Fibroblast of lung (primary cell): ENCODE measurements at places on chromosomes 16 and 17. TPM values are rescaled to one million over a fixed set of nuclear protein-coding genes. Genes with fewer than 3 reads are reported as not detected.

DNA sequence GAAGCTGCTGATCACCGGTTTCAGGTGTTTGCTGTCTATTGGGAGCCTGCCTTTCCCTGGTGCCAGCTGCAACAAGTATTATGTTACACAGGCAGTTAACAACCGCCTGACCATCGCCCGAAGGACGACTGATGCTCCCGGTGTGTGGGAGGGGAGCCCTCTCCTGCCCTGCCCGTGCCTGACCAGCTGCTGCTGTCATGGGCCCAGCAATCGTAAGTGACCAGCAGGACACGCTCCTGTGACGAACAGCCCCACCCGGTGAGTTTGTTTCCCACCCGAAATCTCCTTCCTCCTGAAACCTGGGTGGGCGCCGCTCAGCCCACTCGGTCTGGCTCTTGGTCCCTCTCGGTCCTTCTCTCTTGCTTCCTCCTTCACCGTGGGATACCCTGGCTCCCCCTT lies 17.9 kb upstream of the UBE2I start:
- H3K27ac ChIP-seq: no peak overlapping the region
- no peaks in the 10 kb centered on the region for H3K4me1 ChIP-seq
- peaks cover 20% of the 10 kb centered on the region for H3K27me3 ChIP-seq
- no peak overlapping the region for H3K4me3 ChIP-seq
- no peak for DNase-seq

DNA sequence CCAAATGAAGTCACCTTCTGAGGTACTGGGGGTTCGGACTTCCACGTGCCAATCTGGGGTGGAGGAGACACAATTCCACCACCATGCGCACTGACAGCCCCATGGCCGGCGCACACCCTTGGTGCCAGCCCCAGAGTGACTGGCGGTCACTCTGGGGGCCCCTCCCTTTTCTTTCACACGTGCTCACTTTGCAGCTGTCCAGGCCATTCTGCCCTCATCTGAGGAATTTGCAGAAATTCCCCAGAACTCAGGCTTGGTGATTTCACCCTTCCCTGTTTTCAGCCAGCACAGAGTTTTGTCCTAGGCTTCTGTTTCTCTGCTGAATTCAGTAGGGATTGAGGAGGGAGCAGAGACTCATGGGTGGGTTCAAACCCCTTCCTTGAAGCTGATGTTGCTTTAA lies 54.8 kb downstream of the CDRT4 start:
- no peaks in the 10 kb centered on the region for H3K27me3 ChIP-seq
- H3K36me3 ChIP-seq: no peaks in the 10 kb centered on the region
- H3K4me3 ChIP-seq: no peak overlapping the region
- H3K27ac ChIP-seq: no peak overlapping the region
- peaks cover 15% of the 10 kb centered on the region for H3K4me1 ChIP-seq

DNA sequence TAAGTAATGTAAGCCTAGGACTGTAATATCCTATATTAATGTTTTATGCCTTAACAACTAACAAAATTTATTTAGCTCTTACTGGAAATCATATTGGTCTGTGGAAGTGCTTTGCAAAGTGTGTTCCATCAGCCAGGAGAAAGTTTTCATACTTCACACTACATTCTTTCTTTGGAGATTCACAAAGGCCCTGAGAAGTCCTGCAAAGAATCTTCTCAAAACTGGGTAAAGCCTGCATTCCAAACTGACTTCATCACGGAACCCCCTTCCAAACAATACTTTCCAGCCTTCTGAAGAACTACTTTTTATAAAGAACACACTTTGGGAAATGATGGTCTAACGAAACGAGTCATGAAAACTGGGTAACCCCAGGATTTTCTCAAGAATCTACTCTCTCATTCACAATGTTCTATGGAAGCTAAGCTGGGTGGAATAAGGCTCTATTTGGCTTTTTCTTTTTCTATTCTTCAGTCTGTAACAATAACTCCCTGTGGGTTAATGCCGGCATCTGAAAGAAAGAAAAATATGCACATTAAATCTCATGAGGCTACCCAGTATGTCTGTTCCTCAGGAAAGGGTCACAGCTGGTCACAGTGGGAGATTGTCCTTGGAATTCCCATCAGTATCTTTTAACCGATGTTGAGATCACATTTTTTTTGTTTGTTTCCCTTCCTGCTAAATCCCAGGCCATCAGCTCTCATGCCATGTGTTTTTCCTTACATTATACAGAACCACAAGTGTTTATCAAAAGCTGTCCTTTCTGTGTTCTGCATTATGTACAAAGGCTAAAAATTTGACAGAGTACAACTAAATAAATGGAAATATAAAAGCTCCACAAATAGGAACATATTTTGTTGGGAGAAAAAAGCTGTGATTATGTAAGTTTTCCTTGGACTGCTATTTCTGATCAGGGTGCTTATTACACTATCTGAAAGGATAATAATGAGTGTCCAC lies 12.8 kb upstream of the AKAP1 start:
- H3K4me1 ChIP-seq: no peaks in the 10 kb centered on the region
- no peak overlapping the region for H3K27ac ChIP-seq
- DNase-seq: no peak
- H3K27me3 ChIP-seq: no peaks in the 10 kb centered on the region

GRCh38 chr16:85019659-85020245 lies 7.8 kb upstream of the KIAA0513 start:
- no peak for DNase-seq
- H3K4me3 ChIP-seq: no peak overlapping the region
- no peak overlapping the region for H3K27ac ChIP-seq
- H3K36me3 ChIP-seq: no peaks in the 10 kb centered on the region
- no peaks in the 10 kb centered on the region for H3K4me1 ChIP-seq
- no peaks in the 10 kb centered on the region for H3K27me3 ChIP-seq

DNA sequence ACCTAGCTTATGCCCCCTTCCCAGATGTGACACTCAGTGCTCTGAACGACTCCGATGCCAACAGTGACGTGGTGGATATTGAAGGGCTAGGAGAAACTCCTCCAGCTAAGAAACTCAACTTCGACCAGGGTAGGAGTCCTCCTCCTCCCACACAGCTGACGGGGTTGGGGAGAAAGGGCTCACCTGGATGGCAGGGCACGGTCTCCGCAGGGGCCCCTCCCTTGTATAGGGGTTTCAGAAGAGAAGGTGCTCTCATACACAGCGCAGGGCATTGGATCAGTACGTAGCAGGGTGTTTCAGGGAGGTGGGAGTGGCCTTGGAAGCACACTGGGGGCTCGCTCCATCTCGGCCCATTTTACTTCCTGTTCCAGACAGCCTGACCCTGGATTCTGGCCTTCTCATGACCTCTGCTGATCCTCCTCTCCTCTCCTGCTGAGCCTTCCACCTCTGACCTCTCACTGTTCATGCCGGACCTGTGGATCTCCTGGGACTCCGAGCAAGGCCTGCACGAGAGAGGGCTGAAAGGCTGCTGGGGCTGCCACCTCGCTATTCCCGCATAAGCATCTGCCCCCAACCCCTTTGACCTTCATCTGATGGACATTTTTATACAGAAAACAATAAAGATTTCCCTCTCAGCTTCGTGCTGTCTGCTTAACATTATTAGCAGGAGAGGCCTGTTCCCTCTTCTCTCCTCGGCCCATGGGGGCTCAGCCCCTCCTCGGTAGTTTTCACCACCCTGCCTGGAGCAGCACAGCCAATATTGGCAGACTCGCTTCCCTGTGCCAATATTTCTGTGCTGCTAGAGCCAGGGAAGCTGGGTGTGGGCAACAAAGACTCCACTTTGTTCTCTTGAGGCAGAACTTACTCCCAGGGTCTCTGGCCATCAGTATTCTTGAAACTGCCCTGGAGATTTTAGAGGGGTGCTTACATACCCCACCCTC lies 4.7 kb downstream of the RNASEK start:
- H3K4me1 ChIP-seq: peaks cover 15% of the 10 kb centered on the region
- no peak overlapping the region for H3K27ac ChIP-seq
- DNase-seq: no peak
- peaks cover 2% of the 10 kb centered on the region for H3K36me3 ChIP-seq

- H3K4me1 ChIP-seq: no peaks in the 10 kb centered on the region
- no peak for DNase-seq
- H3K36me3 ChIP-seq: no peaks in the 10 kb centered on the region
- no peaks in the 10 kb centered on the region for H3K27me3 ChIP-seq
- H3K4me3 ChIP-seq: no peak overlapping the region
These were observed 210.6 kb downstream of the HAPSTR1 start for GRCh38 chr16:9302072-9302471.

- no peak overlapping the region for H3K4me3 ChIP-seq
- no peak overlapping the region for H3K27ac ChIP-seq
- no peaks in the 10 kb centered on the region for H3K36me3 ChIP-seq
These were observed 36.9 kb downstream of the ERN1 start for GRCh38 chr17:64092952-64093451.

DNA sequence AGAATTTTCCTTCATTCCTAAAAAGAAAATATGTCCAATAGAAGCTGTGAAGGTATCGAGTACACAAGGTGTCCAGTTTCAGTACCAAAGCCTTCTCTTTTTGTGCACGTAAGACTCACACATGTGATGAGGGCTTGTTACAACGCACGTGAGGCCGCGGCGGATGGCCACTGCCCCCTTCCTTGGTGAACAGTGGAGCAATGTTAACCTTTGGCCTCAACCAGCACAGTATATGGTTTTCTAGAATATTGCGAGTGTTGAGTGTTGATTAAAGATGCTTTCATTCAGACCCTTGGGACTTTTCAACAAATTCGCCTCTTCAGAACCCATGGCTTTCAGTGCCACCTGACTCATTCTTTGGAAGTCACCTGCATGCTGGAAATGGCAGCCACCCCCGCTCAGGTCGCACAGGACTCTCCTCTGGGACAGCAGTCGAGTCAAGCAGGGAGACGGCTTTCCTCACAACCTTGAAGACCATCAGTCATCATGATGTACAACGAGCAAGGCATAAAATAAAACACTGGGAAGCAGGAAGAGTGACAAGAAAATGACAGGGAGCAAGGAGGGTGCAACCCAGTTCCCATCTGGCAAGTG lies 14.5 kb downstream of the MAP1LC3B start:
- no peaks in the 10 kb centered on the region for H3K4me1 ChIP-seq
- DNase-seq: no peak
- no peak overlapping the region for H3K27ac ChIP-seq

- no peaks in the 10 kb centered on the region for H3K27me3 ChIP-seq
- no peaks in the 10 kb centered on the region for H3K36me3 ChIP-seq
- peaks cover 2% of the 10 kb centered on the region for H3K4me1 ChIP-seq
- H3K27ac ChIP-seq: no peak overlapping the region
- DNase-seq: no peak
- no peak overlapping the region for H3K4me3 ChIP-seq
These were observed 94.5 kb downstream of the METRNL start for GRCh38 chr17:83173914-83174361.

DNA sequence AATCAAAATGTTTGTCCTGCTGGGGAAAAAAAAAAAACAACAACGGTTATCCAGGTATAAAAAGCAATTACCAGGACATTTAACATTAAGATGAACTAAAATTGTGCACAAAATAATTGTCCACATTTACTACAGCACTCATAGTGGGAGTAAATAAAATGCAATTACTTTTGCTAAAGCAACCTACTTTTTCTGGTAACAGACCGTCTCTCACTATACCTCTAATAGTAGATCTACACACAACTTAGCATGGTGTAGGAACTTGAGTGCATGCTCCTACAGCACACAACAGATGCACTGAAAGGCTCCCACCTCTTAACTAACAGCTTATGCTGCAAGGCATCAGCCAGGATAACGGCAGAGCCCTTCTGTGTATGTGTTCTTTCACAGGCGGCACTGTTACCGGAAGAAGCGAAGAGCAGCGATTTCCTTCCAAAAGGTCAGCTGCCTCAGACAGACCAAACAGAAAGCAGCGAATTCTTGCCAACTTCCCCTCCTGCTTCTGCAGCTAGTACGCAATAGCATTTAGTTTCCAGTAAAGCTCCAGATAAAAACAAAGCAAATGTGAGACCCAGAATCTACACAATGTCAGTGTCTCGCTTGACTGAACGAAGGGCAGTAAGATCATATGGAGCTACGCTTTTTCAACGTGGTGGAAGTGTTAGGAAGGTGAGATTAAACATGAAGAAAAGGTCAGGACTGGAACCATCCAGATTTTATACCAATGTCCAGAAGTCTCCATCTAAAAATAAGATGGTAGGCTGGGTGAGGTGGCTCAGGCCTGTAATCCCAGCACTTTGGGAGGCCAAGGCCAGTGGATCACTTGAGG lies 27.6 kb downstream of the STAT5B start:
- H3K4me3 ChIP-seq: peak overlapping the region; percentile 60
- H3K27me3 ChIP-seq: no peaks in the 10 kb centered on the region

- DNase-seq: no peak
- H3K4me1 ChIP-seq: no peaks in the 10 kb centered on the region
These were observed 130.7 kb downstream of the CPPED1 start for GRCh38 chr16:12672986-12673385.

DNA sequence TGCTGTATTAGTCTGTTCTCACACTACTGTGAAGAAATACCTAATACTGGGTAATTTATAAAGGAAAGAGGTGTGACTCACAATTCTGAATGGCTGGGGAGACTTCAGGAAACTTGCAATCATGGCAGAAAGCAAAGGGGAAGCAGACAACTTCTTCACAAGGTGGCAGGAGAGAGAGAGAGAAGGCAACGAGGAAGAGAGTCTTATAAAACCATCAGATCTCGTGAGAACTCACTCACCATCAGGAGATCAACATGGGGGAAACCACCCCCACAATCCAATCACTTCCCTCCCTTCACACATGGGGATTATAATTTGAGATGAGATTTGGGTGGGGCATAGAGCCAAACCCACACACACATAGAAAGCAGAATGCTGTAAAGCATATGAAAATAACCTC lies 896.2 kb downstream of the CDH11 start:
- no peaks in the 10 kb centered on the region for H3K36me3 ChIP-seq
- H3K27ac ChIP-seq: no peak overlapping the region
- H3K27me3 ChIP-seq: no peaks in the 10 kb centered on the region
- DNase-seq: no peak

GRCh38 chr17:82890339-82890730 lies 50.5 kb upstream of the ZNF750 start:
- H3K27ac ChIP-seq: no peak overlapping the region
- no peaks in the 10 kb centered on the region for H3K36me3 ChIP-seq
- no peak for DNase-seq
- H3K4me1 ChIP-seq: peaks cover 9% of the 10 kb centered on the region

DNA sequence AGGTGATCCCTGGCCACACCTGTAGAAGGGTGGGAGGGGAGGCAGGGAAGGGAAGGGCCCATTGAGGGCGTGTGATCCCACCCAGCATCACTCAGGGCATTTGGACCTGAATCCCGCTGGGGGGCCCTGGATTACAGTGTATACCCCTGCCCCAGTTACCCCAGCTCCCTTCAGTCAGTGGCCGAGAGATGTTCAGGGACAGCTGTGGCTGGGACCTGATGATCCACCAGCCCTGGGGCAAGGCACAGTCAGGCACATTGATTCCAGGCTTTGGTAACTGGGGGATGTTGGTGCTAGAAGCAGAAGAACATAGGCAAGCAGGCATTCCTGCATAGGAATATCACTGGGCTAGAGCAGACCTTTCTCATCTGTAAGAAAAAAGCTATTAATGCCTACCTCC lies 170.3 kb downstream of the FOXL1 start:
- H3K27ac ChIP-seq: no peak overlapping the region
- H3K4me1 ChIP-seq: peaks cover 3% of the 10 kb centered on the region
- H3K36me3 ChIP-seq: no peaks in the 10 kb centered on the region

Gene RNF112
- 1.5 and 2.8 TPM in 2 replicates for polyA plus RNA-seq

Gene HBA2
- 0.19 TPM in 1 of 2 replicates, not detected in the other for polyA plus RNA-seq

Gene HSF5
- not detected in 2 replicates for polyA plus RNA-seq
